ENCODE measurements at places on chromosomes 5 and 9.

DNA sequence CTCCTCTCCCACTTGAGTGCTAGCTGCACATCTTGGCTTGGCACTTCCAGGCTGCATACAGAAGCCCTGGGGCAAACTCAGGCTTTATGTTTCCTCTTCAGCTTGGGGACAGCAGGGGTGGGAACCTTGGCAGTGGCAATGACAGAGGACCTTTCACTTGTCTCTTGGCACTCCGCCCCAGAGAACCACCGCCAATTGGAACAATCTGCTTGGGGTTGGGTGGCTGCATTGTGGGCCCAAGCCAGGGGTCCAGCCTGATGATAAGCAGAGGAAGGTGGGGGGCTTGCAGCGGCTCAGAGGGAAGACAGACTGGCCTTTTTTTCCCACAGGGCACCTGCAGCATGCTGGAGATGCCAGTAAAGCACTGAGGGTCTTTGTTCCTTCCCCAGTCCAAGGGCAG lies 179.0 kb upstream of the NMUR2 start:
- no peak for DNase-seq

DNA sequence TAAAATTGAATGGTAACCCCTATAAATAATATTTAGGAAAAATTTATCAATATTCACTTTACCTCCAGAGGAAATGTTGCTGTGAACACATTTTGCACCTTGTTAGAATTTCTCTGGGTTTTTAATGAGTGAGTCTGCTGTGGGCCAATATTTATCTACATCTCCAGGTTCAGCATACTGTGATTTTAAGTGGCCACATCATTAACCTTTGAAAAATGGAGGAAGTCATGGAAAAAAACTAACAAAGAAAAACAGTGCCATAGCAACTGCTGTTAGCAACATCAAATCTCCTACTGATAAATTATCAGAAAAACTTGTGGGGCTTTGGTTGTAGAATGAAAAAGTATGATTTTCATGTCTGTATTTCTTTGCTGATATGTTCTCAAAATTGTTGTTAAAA lies 55.0 kb downstream of the CD180 start:
- no peak for DNase-seq

DNA sequence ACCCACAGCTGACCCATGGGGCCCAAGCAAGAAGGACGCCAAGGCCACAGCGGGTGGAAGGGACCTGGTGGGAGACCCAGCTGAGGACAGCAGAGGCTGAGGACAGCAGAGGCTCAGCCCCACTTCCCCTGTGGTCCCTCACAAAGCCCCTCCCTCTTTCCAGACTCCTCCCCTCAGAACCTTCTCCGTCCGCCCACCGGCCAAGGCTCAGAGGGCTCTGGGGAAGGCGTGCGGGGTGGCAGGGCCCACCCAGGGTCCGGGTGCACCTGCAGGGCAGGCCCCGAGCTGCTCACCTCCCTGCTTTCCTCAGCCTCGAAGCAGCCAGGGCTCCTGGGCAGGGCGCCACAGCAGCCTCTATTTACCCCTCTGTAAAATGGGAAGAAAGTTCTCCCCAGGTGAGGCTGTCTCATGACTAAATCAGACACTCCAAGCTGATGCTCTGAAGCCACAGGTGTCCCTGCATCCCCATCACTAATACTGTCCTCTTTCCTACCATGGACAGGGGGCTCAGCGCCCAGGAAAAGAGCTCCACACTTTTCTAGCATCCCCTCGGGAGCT lies 137.9 kb upstream of the PPP1R26 start:
- no peak for DNase-seq

DNA sequence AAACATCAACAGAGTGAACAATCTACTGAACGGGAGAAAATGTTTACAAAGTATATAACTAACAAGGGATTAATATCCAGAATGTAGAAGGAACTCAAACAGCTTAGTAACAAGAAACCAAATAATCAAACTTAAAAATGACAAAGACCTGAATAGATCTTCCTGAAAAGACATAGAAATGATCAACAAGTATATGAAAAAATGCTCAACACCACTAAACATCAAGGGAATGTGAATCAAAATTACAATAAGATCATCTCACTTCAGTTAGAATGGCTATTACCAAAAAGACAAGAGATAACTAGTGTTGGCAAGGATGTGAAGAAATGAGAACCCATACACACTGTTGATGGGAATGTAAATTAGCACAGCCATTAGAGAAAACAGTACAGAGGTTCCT lies 218.8 kb downstream of the MCTP1 start:
- no peak for DNase-seq

DNA sequence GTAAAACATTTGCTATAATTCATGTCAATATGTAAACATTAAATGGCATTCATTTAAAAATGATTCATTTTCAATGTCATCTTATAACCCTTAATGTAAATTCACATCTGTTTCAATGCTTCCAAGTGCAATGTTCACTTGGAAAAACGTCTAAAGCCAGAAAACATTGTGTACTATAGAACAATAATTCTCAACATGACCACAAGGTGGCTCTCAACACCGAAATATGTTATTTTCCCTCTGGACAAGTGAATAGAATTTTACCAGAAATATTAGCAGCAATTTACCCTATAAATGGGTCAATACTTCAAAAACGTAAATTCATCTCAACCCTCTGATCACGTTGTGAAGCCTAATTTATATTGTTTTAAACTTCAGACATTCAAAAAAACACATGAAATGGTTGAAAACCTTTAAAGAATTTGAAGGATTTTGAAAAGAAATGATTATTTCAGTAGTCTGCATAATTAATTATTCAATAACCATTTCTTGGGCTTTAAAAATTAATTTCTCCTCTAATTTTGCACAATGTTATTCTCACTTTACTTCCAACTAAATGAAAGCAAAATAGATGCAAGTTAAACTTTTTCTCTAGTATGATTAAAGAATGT lies 11.0 kb downstream of the CDH10 start:
- peak; percentile 13 for DNase-seq
